ENCODE measurements at places on chromosomes 11 and 22.

DNA sequence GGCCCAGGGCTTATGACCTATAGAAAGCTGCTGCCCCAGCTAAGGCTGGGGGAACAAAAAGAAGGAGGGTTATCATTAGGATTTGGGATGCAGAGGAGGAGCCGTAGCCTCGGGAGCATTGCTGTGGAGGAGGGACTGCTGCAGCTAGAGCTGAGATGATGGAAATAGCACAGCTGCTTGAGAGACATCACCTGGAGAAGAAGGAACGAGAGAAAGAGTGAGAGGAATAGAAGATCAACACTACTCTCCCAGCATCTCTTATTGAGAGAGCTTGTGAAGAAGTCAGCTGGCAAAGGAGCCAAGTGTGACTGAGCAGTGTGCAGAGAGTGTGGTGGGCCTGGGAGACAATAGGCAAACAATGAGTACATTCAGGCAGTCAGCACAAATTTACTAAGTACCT lies 100.7 kb upstream of the PLET1 start:
- DNase-seq = no peak

GRCh38 chr11:99424313-99425084 lies 403.8 kb downstream of the CNTN5 start:
- DNase-seq = no peak

GRCh38 chr22:28358312-28358711 lies 321.3 kb downstream of the TTC28 start:
- DNase-seq = peak; percentile 21

DNA sequence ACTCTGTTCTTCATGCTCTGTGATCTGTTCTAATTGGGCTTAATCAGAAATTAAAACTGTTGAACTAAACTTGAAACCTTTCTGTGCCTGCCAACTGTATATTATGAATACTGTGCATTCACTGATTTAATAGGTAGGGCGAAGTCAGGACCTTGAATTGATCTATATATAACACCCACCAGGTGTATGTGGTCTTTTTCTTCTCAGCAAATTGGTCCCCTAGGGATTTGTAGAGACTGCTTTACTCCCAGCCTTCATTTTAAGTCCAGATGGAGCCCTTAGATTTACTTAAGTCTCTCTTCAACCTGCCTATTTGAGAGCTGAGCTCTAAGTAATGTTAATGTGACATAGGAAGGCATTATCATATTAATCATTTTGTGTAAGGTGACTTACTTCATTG lies 257.5 kb downstream of the TMEM135 start:
- DNase-seq = no peak

GRCh38 chr11:57634311-57634710 lies 15.4 kb downstream of the YPEL4 start:
- no peak for DNase-seq

DNA sequence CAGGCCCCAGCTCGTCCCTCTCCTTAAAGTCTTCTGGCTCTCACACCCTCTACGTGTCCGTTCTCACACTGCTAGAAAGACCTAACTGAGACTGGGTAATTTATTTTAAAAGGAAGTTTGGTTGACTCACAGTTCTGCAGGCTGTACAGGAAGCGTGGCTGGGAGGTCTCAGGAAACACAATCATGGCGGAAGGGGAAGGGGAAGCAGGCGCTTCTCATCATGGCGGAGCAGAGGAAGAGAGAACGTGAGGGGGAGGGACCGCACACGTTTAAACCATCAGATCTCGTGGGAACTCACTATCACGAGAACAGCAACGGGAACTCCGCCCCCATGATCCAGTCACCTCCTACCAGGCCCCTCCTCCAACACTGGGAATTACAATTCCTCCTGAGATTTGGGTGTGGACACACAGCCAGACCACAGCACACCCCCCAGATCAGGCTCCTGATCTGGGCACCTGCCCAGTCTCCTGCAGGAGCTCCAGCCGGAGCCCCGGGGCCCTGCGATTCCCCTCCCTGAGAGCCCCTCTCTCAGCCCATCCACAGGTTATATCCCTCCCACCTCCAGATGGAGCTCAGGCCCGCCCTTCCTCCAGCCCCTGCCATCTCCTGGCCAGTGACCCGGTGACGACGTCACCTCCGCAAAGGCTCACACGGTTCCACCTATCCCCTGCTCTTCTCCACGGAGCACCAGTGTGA lies 170.2 kb downstream of the BRD1 start:
- DNase-seq = peak; percentile 87

DNA sequence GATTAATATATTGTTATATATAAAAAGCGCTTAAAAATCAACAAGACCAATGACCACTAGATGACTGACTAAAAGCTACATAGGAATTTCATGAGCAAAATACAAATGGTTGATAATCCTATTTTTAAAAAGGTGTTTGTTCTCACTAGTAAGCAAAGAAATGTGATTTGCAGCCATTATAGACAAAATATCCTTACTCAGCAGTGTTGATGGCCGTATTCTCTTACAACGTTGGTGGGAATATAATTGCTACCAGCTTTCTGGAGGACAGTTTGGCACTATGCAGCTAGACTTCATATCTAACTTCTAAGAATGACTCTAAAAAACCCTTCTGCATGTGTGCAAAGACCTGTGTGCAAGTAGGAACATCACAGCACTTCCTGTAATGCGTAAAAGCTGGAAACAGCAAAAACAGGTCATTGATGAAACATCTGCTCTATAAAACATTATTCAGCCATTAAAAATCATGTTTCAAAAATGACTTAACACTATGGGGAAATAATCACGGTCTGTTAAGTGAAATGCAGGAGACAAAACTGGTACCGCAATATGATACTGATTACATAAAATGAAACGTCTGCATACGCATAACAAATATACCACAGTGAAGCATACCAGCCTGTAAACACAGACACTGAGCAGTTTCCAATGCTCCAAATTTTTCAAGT lies 70.1 kb upstream of the LINC01488 start:
- DNase-seq = no peak

- no peak for DNase-seq
Observed at GRCh38 chr11:111684251-111684650, 81.9 kb downstream of the PPP2R1B start.

GRCh38 chr11:21396342-21397008 lies 727.1 kb downstream of the NELL1 start:
- no peak for DNase-seq

DNA sequence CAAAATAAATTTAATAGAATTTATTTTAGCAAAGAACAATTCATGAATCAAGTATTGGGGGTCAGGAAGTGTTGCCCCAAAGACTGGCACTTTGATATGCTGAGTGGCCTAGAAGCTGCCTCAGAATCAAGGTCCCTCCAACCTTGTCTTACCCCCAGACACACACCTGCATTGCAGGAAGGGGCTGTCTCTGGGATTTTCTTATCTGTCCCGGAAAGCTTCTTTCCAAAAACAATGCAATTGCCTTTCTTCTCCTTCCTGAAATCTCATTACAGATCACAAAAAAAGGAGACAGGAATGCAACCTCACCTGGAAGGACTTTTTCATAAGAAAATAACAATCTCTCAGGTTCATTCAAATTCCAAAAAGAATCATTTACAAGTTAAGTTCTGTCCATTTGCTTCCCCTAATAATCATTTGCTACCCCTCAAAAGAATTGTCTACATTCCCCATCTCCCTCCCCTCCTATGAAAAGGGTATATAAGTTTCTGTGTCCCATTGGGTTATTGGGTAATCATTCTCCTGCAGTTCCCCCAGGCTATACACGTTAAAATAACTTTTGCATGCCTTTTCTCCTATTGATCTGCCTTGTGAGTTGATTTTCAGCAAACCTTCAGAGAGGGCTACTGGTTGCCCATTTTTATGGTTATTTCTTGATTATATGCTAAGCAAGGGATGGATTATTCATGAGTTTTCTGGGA lies 21.3 kb downstream of the OR10A6 start:
- no peak for DNase-seq

- DNase-seq = no peak
Observed at GRCh38 chr11:112469376-112469775, 208.7 kb upstream of the PLET1 start.

GRCh38 chr11:20488352-20488751 lies 100.8 kb downstream of the PRMT3 start:
- no peak for DNase-seq

DNA sequence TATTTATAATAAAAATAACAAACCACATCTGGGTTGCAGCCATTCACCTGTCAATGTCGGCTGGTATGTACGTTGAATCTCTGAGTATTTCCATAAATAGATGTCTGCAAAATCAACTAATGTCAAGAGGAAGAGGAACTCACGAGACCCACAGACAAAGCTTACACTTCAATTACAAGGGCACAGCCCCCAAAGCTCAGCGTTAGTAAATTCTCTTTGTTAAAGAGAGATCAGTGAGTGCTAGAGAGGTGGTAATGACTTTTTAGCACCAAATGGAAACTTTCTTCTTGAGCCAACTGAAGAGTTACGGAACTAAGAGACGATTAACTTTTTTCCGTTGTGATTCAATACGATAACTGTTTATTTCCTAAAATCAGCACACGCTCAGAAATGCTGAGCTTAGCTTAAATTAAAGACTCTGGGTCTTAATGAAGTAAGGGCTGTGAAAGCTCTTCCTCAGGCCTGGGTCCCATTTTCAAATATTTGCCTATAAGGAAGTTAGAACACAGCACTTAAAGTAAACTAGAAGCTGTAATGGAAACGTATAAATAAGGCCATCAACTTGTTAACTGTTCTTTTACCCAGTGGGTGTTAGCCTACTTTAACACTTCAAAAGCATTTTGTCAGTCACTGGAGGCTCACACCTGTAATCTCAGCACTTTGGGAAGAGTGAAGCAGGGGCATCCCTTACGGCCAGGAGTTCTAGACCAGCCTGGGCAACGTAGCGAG lies 22.8 kb upstream of the TFIP11 start:
- no peak for DNase-seq
